ENCODE measurements at places on chromosomes 3 and 15.

DNA sequence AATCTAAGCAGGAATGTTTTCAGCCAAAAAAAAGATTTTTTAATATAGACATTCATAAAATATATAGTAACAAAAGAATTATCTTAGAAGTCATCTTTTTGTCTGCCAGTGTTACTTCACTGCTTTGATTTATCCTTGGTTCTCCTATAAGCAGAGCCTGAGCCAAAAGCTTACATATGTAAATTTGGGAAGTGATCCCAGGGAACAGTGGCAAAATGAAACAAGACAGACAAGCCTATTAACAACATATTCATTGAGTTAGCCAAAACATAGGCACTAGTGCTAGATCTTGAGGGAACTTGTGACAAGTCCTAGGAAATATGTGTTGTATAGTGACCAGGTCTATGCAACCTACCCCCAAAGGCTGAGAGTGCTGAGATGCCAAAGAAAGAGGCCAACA, 11.3 kb downstream of the GTPBP8 start:
- DNase-seq, result no peak

GRCh38 chr3:128196647-128197046, 43.4 kb downstream of the EEFSEC start:
- no peak for DNase-seq

- DNase-seq, result no peak
Measured at GRCh38 chr3:174342941-174343501, 516.1 kb upstream of the NAALADL2 start.

GRCh38 chr3:128054367-128054766, 2.1 kb downstream of the SEC61A1 start:
- DNase-seq, result no peak

DNA sequence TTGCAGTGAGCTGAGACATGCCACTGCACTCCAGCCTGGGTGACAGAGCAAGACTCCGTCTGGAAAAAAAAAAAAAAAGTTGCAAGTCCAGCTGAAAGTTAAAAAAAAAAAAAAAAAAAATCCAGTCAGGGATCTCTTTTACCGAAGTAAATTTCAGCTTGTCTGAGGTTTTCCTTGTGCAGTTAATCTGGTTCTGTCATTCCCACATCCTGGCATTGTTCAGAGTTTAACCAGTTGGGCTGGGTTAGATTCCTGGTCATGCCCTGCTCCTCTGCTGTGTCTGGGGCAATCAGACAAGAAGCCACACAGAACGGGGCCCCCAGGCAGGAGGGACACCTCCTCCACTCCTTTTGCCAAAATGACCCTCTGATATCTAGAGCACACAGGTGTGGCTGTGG, 84.1 kb upstream of the KLHL25 start:
- DNase-seq, result no peak

DNA sequence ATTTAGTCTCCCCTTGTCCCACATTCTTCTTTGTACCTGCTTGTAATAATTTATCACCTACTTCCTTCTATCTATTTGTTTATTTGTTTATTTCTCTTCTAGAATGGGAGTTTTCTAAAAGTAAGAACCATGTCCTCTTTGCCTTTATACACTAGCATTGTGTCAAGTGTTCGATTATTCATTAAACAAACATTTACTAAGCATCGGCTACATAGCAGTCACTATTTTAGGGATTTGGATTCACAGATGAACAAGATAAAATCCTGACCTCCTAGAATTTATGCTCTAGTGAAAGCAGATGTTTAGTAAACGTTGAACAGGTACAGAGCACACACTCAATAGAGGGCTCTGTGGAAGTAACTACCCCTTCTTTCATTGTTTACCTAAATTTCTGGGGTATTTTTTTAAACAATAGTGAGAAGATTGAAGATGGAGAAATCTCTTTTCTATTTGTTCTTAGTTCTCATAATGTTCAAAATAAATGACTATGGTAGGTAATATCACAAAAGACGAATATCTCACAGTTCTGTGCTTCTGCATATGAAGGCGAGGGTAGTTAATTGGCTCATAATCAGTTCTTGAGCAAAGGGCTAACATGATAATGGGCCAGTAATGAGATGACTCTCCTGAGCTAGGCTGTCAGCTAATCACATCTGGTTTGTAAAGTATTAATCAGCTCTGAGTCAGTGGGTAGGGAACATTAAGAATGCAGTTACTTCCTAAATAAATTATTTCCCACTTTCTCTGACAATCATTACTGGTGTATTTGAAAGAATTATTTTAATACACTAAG, 111.9 kb downstream of the SLC9A9 start:
- no peak for DNase-seq

GRCh38 chr3:185709251-185709955, 115.4 kb downstream of the IGF2BP2 start:
- DNase-seq, result no peak

GRCh38 chr3:51966486-51966885, 768 bp downstream of the PCBP4 start:
- no peak for DNase-seq

- DNase-seq, result no peak
Measured at GRCh38 chr3:138434875-138435772, 708 bp downstream of the ESYT3 start.

- DNase-seq, result no peak
Measured at GRCh38 chr3:77468626-77469020, 428.7 kb downstream of the ROBO2 start.

DNA sequence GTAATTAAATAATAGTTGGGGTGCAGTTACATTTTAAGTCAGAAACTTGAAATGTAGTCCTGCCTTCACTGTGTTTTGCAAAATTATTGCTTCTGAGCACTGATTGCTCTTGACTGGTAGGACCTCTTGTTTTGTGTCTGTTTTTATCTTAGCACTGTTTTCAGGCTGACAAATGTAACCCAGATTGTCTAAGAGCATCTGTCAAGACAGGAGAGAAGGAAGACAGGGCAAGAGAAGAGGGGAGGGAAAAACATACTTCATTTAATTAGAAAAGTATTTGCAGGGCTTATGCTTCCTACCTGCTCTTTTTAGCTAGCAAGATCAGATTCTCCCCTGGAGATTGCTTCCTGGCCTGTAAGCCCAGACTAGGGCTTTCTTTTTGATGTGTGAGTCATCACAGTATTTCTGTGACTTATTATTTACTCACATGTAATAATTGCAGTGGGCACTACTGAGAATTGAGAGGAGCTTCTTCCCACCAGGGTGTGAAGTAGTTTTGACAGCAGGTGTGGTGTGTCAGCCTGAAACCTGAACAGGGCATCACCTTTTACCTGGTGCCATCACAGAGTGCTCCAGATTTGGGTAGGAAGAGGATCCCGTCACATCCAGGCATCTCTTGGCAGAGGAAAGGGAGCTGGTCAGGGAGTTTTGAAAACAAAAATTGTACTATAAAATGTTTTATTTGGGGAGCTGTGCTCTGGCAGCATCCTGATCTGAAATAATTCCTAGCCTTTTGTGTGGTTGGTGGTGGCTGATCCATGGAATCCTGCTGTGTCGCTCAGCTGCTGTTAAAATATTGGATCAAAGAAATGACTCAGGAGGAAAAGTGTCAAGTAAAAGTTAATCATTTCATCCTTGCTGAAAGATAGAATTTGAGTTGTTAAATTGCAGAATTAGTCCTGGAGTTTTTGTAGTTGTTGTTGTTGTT, 98.2 kb downstream of the TMEM108 start:
- no peak for DNase-seq

DNA sequence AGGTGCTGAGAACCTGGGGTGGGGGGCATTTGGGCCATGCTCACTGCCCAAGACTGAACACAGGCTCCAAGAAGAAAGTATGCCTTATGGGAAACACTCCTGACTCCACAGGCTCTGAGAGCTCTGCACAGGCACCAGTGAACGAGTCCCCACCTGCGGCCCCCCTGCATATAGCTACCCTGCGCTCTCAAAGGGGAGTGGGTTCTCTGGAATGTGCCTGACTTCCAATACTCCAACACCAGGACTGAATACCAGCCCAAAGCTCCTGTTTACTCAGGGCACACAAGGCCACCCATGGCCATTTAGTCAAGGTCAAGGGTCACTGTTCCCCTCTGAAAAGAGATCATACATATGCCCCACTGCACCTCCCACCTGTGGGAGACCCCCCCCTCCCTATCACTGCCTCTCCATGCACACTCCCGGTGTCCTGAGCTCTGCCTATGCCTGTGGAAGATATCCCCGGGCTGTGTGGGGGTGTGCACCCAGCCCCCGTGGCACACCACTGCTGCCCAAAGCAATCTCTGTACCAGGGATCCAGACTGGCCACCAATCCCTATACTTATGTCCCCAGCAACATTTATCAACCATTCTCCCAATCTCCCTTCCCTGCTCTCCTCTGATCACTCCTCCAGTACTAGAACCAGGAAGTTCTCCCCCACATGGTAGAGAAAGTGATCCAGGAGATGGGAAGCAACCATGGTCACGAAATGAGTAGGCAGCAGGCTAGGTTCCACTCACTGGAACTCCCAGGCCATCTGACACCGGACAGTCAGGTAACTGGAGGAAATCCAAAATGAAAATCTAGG, 1.5 kb upstream of the PLXNB1 start:
- DNase-seq, result no peak

DNA sequence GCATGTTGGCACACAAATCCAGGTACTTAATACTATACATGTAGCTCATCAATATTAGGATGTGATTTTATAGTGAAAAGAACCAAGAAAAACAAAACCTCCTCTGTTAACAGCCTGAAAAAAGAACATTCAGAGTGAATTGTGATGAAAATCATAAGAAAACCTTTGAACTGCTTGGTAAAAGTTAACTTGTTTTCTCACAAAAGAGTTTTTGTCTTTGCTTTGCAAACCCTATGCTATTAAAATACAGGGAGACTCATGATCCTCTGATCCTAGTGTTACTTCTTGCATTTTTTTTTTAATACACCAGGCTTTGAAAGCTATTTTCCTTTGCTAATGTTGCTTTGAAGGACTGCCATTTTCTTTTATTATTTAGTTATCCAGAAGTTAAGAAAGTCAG, 23.7 kb downstream of the QTRT2 start:
- no peak for DNase-seq

GRCh38 chr15:78316283-78317083, 17.1 kb upstream of the SKIC8 start:
- DNase-seq, result no peak

DNA sequence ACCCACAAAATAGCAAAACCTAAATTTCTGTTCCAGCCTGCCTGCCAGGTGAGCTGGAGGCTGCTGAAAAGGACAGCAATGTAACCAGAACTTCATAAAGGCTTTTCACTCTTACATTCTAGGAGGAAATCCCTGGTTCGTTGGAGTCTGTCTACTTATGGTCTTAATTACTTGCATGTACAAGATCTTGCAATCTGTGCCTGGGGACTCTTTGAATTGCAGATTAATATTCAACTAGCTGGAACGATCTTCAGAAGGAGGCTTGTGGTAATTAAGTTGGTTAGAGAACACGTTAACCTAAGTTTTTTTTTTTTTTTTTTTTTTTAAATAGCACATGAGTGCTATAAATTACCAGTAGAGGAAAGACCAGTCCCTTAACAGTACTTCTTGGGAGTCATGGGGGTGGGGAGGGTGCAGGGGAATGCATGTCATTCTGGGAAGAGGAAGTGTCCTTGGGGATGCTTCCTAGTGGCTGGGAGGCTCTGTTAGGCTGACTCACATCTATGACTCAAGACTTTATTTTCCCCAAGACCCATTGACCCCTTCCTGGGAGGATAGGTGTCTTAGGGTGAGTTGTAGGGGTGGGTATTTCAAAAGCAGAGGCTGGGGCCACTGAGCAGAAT, 139.8 kb downstream of the RAB11A start:
- no peak for DNase-seq

DNA sequence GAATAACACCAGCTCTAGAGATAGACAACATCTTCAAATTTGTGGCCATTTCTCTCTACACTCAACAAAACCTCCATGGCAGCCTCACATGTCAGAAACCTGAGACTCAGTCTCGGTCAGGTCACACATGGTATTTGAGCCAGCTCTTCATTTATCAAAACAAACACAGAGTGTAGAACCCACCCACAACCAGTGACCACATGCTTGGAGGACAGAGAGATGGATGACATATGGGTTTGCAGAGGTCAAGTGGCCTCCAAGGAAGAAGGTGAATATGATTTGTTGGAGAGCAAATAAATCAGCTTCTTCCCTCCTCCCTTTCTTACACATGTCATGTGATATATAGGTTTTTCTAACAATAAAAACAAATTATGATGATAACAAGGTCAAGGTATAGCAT, 278.1 kb upstream of the LRTM1 start:
- no peak for DNase-seq

GRCh38 chr3:67884345-67884744, 229.9 kb upstream of the SUCLG2 start:
- DNase-seq, result no peak

DNA sequence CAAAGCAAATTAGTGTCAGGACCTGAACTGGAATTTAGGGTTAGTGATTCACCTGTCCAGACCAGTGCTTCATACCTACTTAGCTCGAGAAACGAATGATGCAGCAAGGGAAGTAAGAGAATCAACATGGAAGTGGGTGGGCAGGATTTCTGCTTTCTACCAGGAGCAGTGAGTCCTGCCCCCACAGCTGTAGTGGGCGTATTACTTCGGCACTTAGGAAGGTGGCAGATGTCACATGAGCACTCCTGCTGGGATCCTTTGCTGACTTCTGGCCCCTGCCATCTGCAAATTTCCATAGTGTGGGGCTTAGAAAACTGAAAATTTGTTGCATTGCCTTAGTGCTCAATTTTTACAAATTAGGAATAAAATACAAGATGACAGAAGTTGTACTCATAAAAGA, 31.2 kb downstream of the RYR3 start:
- no peak for DNase-seq
